ENCODE measurements at places on chromosomes 3 and 15.

- DNase-seq: no peak
These were observed 14.2 kb downstream of the POC1A start for GRCh38 chr3:52140000-52140399.

DNA sequence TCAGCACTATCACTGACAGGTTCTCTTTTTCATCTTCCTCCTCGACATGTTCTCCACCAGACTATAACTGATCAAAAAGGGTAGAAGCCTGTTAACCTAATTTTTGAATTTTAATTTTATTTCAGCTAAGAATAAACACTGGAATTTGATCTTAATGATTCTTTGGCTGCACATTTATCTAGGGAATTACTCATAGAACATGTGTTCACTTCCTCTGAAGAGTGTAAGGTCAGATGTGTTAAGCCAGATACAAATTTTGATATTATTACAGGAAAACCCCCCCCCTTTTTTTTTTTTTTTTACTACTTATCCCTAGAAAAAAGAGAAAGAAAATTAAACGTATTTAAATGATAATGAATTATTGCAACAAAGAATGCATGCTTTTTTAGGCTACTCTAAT is 15.0 kb downstream of the DCBLD2 start:
- no peak for DNase-seq

DNA sequence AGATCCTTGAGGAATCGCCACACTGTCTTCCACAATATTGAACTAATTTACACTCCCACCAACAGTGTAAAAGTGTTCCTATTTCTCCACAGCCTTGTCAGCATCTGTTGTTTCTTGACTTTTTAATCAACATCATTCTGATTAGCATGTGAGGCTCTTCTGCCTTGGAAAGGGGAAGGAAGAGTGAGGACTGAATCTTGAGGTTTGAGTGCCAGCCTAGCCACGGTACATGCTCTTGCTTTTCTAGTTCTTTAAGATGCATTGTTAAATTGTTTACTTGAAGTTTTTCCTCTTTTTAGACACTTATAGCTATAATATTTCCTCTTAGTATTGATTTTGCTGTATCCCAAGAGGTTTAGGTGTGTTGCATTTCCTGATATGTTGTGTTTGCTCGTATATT is 596.1 kb downstream of the OTOL1 start:
- no peak for DNase-seq

DNA sequence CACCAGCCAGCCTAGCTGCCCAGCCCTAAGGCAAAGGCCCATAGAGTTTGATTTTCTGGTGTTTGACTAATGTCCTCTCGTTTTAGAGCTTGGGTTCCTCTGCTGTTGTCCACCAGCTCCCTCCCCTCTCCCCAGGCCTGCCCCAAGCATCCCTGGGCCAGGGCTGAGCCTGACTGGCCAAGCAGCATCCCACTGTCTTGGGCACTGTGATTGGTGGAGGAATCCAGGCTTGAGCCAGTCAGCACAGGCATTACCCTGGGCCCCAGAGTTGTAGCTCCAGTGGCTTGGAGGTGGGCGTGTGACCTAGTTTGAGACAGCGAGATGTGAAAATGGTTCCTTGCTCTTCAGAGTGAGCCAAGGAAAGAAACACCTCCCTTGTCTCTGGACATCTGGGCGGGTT is 155.3 kb upstream of the MEF2A start:
- no peak for DNase-seq

GRCh38 chr15:73021139-73021621 is 31.1 kb upstream of the NEO1 start:
- DNase-seq: no peak
